ENCODE measurements at places on chromosomes 4 and X.

- no peak overlapping the region for H3K4me3 ChIP-seq
- H3K4me1 ChIP-seq, result no peaks in the 10 kb centered on the region
- no peak for DNase-seq
These were observed 139.6 kb downstream of the SPRY1 start for GRCh38 chr4:123536225-123536624.

DNA sequence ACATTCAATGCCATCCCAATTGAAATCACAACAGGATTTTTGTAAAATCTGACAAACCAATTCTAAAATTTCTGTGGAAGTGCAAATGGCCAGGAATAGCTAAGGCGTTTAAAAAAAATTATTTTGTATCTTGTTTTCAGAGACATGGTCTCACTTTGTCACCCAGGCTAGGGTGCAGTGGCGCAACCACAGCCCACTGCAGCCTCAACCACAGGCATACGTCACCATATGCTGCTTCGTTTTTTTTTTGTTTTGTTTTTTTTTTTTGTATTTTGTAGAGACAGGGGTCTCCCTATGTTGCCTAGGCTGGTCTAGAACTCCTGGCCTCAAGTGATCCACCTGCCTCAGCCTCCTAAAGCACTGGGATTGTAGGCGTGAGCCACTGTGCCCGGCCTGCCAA is 24.5 kb downstream of the ZNF41 start:
- no peaks in the 10 kb centered on the region for H3K4me1 ChIP-seq
- H3K27me3 ChIP-seq, result no peaks in the 10 kb centered on the region
- peaks cover 15% of the 10 kb centered on the region for H3K36me3 ChIP-seq
- no peak overlapping the region for H3K4me3 ChIP-seq

DNA sequence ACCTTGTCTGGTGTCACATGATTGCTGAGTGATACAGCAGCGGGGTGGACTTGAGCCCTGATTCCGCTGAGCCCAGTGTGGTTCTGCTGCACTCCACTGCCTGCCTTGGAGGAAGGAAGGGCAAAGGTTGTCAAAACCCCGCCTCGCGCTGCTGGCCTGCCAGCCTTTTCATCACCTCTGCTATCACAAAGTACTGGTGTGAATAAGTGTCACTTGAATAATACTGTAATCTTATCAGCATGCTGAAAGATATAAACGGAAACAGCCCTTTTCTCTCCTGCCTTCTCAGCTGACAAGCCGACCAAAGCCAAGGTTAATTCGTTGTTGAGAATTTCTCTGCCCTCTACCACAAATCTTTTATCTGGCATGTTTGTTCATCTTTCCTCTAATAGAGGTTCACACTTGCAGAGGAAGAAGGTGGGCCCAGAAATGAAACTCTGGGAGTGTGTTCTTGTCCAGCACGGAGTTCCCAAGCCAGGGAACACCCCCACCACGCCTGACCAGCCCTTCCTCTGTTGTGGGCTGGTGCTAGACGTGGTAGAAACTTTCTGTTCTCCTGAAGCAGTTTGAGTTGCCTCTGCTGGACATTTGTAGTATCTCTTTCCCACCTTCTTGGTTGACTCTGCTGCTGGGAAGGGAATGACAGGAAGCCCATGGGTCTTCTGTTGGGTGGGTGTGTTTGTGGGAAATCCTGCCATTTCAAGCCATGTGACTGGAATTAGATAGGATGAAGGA is 21.5 kb downstream of the FHDC1 start:
- DNase-seq, result no peak
- H3K36me3 ChIP-seq, result peaks cover 32% of the 10 kb centered on the region
- H3K27me3 ChIP-seq, result no peaks in the 10 kb centered on the region
- no peak overlapping the region for H3K4me3 ChIP-seq
- no peak overlapping the region for H3K27ac ChIP-seq

DNA sequence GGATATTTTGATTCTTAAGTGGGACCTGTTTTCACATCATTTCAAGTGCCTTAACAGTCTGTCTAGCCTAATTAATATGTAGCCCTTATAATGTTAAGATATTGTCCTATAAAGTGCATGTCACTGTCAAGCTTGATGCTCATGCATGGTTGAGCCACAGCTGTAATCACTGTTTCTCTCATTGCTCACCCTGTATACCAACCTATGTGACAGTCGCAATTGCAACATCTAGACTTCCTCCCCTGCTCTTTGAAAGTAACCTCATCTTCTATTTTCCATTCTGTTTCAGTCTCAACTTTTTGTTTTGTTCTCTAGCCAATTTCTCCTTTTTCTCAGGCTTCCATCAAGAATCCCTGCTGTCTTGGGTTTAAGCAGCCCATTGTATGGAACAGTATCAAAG is 24.4 kb upstream of the MSL3 start:
- no peak for DNase-seq
- no peaks in the 10 kb centered on the region for H3K27me3 ChIP-seq
- no peaks in the 10 kb centered on the region for H3K36me3 ChIP-seq
- H3K4me1 ChIP-seq, result no peaks in the 10 kb centered on the region

- no peaks in the 10 kb centered on the region for H3K36me3 ChIP-seq
- H3K4me3 ChIP-seq, result no peak overlapping the region
- peaks cover 3% of the 10 kb centered on the region for H3K4me1 ChIP-seq
- H3K27ac ChIP-seq, result no peak overlapping the region
- no peak for DNase-seq
- no peaks in the 10 kb centered on the region for H3K27me3 ChIP-seq
These were observed 256.8 kb upstream of the CXXC4 start for GRCh38 chr4:104751468-104751867.

GRCh38 chr4:170827562-170828274 is 738.0 kb upstream of the AADAT start:
- peaks cover 25% of the 10 kb centered on the region for H3K4me1 ChIP-seq
- H3K27ac ChIP-seq, result peak overlapping the region; percentile 96
- no peaks in the 10 kb centered on the region for H3K36me3 ChIP-seq
- DNase-seq, result no peak

DNA sequence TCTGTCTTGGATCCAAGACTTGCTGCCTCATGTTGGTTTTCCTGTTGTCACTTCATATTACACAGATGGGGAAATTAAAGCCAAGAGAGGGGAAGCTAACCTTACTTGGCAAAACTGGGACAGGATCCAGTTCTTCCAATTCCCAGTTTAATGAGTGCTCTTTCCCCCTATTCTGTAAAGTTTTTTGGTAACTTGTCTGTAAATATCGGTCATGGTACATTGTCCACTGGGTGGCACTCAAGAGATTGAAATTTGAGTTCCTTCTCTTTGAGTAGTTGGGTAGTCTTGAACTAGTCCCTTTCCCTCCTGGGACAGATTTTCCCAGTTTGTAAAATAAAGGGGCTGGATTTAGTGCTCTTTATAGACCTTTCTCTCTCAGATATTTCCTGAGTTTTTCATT is 12.4 kb upstream of the EOLA2 start:
- H3K27me3 ChIP-seq, result no peaks in the 10 kb centered on the region
- DNase-seq, result no peak
- peaks cover 3% of the 10 kb centered on the region for H3K36me3 ChIP-seq
- no peak overlapping the region for H3K27ac ChIP-seq

DNA sequence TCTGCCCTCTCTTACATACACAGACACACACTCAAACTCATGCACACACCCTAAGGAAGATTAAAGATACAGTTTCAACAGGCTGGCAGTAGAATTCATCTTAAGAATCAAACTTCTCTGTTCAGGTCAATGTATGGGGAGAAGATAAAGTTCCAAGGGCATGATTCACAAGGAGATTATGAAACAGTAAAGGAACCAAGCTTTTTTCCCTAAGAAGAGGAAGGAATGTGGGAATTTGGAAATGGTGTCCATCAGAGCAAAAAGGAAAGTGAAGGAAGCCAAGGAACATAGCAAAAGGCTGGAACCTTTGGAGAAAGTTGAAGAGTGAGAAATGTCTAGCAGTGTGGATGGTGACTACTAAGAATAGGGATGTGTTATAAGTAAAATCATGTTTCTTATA is 191.0 kb upstream of the NPY2R start:
- H3K4me3 ChIP-seq, result no peak overlapping the region
- H3K4me1 ChIP-seq, result no peaks in the 10 kb centered on the region
- peaks cover 4% of the 10 kb centered on the region for H3K27me3 ChIP-seq
- H3K27ac ChIP-seq, result no peak overlapping the region
- no peak for DNase-seq

GRCh38 chrX:155899366-155899765 is 18.2 kb downstream of the VAMP7 start:
- no peak overlapping the region for H3K4me3 ChIP-seq
- no peaks in the 10 kb centered on the region for H3K27me3 ChIP-seq
- no peaks in the 10 kb centered on the region for H3K4me1 ChIP-seq
- H3K36me3 ChIP-seq, result peaks cover 24% of the 10 kb centered on the region
- H3K27ac ChIP-seq, result no peak overlapping the region

- H3K27me3 ChIP-seq, result no peaks in the 10 kb centered on the region
- no peaks in the 10 kb centered on the region for H3K4me1 ChIP-seq
- no peak for DNase-seq
These were observed 48.1 kb downstream of the LUZP4 start for GRCh38 chrX:115337491-115338144.

DNA sequence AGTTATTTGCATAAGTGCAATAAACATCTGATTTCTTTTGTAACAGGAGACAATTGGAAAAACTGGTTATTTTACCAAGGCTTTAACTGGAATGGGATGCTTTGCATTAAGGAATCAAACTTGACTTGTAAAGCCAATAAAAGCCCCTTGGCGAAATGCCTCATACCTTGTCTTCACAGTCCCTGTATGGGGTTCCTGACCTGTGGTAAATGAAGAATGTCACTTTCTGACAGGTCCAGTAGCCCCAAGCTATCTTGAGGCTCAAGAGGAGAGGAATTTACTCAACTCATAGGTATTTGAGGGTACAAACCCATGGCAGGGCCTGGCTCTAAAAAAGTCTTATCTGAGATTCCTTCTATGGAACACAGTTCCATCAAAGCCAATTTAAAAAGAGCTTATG is 78.0 kb downstream of the ACOX3 start:
- H3K27ac ChIP-seq, result no peak overlapping the region
- no peak for DNase-seq
- no peaks in the 10 kb centered on the region for H3K27me3 ChIP-seq
- H3K36me3 ChIP-seq, result no peaks in the 10 kb centered on the region
- peaks cover 10% of the 10 kb centered on the region for H3K4me1 ChIP-seq

DNA sequence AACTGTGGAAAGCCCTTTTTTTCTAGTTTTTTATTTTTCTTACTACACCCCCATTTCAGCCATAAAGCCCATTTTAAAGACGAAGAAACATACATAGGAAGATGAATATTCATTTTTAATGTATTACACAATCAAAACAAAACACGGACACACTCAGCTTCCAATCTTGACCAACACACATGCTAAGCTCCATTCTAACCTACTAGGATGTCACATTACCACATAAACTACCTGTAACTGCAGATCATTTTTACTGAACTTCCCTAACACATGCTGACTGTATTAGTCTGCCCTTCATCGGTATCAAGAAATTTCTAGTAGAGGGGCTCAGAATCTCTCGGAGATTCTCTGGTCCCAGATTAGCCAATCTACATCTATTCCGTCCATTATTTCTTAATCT is 1.8 kb downstream of the CCNI start:
- DNase-seq, result no peak
- no peaks in the 10 kb centered on the region for H3K27me3 ChIP-seq
- peaks cover 31% of the 10 kb centered on the region for H3K4me1 ChIP-seq
- peak overlapping the region; percentile 51 for H3K4me3 ChIP-seq

DNA sequence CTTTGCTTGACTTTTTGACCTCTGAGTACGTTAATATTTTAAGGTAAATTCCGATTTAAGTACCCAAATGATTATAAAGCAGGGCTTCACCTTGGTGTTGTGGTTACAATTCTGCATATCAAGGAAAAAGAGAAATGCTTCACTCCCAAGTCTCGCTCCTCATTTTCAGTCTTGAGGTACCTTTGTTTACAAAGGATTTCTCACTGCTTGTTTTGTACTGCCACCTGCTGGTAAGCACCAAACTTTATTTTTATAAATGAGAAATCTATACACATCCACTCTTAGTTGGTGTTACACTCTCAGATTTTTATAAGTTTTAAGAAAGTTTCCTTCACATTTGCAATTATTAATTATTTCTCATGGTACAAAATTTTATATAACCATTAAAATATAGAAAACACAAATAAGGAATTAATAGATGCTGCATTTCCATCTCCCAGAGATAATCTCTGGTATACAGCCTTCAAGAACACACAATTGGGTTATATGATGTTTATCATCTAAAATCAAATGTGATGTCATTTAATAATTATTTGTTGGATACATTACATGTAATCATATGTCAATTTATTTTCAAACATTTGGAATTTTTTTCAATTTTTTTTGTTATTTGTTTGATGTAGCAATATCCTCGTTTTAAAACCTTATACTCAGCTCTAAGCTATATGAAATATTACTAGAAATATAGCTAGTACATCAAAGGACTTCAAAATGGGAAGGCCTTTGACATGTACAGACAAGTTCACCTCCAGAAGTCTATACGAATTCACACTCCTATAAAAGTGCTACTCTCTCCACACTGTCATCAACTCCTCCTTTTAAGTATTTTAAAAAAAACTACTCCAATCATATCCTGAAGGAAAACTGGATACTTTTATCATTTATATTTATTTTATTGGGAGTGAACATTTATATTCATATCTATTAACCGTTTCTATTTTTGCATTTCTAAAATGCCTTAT is 179.9 kb downstream of the KCNIP4 start:
- DNase-seq, result no peak
- H3K36me3 ChIP-seq, result no peaks in the 10 kb centered on the region
- H3K4me1 ChIP-seq, result peaks cover 14% of the 10 kb centered on the region
- H3K4me3 ChIP-seq, result no peak overlapping the region
- peak overlapping the region; percentile 71 for H3K27ac ChIP-seq

DNA sequence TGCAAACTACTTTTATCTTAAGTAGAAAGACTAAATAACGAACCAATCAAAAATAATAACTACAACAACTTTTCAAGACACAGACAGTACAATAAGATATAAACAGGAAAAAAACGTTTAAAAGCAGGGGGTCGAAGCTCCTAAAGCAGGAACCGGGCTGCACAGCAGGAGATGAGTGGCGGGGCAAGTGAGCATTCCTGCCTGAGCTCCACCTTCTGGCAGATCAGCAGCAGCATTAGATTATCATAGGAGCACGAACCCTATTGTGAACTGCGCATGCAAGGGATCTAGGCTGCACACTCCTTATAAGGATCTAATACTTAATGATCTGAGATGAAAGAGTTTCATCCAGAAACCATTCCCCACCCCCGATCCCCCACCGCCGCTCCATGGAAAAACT is 146.2 kb downstream of the TEX11 start:
- no peaks in the 10 kb centered on the region for H3K4me1 ChIP-seq
- no peaks in the 10 kb centered on the region for H3K27me3 ChIP-seq
- H3K36me3 ChIP-seq, result no peaks in the 10 kb centered on the region
- no peak overlapping the region for H3K4me3 ChIP-seq
- H3K27ac ChIP-seq, result no peak overlapping the region

Data from RWPE2 (cell line).